ENCODE measurements at places on chromosomes 2 and 18.
A peak's percentile ranks its signal among the peaks of the same experiment; 100 is the strongest.

GRCh38 chr2:187878112-187878511 is 323.9 kb upstream of the TFPI start:
- no peak for DNase-seq

DNA sequence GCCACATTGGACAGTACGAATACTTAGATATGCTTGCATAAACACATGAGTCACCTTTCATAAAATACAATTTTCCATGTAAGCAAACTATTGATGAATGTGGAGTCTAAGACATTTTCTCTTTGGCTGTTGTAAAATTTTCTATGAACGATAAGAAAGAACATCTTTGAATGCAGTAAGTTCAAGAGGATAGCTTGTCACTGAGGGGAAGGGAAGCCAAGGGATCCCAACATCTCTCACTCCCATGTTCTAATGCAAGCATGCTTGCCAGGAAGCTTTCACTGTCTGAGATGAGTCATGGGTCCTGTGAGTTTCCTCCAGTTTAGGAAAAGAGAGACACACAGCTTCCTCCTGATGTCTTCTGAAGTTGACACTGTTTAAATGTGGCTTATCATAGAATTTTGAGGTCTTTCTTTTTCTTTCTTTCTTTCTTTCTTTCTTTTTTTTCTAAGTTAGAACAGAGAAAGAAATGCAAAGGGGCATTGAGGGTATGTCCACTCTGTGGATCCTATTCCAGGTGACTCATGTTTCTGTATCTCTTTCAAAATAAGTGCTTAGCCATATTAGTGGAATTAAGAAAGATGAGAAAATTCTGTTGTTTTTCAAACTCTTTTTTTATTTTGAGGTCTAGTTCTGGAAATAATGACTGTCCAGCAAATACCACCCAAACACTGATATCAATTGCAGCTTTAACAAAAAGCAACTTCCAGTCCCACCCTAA is 146.6 kb downstream of the RDH14 start:
- no peak for DNase-seq

- peak; percentile 21 for DNase-seq
Observed at GRCh38 chr2:164621764-164622105, 453 bp upstream of the GRB14 start.

- no peak for DNase-seq
Observed at GRCh38 chr18:79915161-79916127, 36.0 kb downstream of the SLC66A2 start.

DNA sequence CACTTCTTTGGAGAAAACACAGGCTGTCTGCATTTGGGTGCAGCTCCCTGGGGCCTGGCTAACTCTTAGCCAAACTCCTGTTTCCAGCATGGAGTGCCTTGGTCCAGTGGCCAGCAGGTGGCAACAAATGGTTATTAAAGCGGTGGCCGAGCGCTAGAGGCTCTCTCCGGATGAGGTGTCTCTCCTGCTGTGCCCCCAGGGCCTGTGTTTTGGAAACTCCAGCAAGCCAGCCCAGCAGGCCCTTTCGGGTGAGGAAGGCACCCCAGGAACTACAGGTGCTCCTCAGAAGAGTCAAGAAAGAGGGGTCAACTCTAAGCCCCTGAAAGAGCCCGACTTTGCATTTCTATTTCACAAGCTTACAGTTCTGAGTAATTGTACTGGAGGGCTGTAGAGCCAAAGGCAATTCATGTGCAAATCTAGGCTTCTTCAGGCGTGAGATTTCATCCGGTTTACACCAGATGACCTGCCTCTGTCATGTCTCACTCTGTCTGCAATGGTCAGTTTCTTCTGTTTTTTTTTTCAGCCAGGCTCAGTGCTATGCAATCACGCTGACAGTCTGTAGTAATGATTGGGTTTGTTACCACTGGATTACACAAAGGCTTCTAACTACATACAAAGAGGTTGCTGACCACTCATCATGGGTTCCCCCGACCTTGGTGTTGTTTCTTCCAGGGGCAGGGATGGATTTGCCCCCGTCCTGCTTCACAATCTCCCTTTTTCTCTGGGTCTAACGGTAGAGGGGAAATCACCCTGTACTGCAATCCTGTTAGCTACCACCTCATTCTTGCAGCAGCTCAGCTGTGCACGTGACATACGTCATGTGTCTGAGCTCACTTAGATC is 7.6 kb upstream of the CHRNA1 start:
- DNase-seq, result peak; percentile 73

GRCh38 chr18:51211552-51211951 is 14.1 kb upstream of the MEX3C start:
- DNase-seq, result no peak

GRCh38 chr2:21892140-21892539 is 768.4 kb downstream of the TDRD15 start:
- DNase-seq, result no peak

GRCh38 chr2:113200736-113201490 is 27.1 kb downstream of the PSD4 start:
- no peak for DNase-seq

DNA sequence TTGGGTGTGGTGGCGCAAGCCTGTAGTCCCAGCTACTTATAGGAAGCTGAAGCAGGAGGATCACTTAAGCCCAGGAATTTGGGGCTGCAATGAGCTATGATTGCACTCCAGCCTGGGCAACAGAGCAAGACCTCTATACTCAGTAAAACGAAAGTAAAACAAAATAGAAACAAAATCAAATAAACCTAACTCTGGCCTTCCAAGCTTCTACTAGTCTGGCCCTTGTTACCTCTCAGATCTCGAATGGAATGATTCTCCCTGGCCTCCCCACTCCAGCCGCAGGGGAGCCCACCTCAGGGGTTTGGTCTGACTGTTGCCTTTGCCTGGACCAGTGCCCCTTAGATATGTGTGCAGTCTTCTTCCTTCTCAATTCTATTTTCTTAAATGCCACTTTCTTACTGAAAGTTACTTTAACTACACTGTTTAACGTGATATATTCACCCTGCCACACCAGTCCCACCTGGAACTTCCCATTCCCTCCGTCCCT is 160.0 kb upstream of the GCFC2 start:
- DNase-seq, result no peak

DNA sequence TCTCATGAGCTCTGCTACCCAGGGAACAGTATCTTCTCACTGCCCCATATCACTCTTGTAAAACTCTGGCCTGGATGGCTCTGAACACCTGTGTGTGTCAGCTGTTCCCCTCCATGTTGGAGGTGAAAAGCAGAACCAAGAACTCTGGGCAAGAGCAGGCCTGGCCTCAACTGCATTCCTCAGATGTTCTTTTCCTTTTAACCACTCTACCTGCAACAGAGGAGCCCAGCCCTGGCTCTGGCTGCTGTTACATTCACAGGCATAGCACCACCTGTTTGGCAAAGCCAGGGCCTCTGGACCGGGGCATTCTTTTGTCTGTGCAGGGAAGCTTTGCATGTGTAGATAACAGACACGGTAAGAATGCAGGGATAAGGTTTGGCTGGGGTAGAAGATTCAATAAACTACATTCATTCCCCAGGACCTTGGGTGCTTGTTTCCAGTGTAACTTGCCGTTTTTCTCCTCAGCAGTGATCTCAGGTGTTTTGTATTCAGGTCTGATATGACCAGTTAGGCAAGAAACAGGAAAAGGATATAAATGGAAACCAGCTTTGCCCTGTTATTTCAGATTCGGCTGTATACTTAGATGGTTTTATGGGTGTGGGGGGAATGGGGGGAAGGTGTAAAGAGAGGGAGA is 95.1 kb downstream of the SPTBN1 start:
- no peak for DNase-seq

DNA sequence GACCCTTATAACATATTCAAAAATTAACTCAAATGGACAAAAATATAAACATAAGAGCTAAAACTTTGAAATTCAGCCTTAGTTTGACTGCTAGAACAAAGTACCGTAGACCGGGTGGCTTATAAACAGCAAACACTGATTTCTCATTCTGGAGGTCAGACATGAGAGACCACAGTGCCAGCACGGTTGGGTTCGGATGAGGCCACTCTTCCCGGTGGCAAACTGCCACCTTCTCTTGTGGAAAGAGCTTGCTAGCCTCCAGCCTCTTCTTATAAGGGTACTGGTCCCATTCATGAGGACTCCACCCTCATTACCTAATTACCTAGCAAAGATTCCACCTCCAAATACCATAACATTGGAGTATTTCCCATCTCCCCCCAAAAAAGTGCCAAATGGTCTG is 91.3 kb downstream of the FAM210A start:
- DNase-seq, result no peak

DNA sequence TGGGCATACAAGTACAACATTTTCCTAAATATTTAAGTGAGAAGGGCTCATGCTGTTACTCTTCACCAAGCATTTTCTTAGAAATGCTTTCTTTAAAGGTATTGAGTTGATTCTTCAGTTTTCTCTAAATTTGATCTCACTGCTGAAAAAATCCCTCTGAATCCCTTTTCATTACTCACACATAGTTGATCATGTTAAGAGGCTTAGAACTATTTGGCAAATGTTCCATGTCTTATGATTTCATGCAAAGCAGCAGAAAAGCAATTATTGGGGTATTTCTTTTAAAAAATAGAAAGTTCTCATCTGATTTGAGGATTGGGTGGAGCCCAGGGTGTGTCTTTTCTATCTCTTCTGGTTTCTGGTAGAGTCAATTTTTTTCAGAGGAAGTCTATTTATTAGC is 1079.8 kb upstream of the ZEB2 start:
- no peak for DNase-seq

GRCh38 chr2:55357927-55358326 is 61.7 kb downstream of the CCDC88A start:
- no peak for DNase-seq

DNA sequence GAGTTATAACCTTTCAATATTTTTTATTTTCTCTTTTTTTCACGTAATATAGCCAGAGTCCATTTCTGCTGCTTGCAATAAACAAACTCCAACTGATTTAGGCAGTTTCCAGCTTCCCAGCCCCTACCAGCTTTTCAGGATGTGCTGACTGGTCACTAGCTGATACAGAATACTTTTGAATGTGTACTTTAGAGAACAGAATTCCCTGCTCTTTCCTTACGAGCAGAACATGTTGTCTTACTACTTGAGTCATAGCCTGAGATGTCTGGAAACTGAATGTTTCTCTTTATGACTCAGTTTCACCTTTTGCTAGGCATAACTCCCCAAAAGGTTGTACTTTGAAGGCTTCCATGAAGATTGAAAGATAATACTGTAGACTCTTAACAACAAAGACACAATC is 44.5 kb upstream of the KCNE4 start:
- no peak for DNase-seq

DNA sequence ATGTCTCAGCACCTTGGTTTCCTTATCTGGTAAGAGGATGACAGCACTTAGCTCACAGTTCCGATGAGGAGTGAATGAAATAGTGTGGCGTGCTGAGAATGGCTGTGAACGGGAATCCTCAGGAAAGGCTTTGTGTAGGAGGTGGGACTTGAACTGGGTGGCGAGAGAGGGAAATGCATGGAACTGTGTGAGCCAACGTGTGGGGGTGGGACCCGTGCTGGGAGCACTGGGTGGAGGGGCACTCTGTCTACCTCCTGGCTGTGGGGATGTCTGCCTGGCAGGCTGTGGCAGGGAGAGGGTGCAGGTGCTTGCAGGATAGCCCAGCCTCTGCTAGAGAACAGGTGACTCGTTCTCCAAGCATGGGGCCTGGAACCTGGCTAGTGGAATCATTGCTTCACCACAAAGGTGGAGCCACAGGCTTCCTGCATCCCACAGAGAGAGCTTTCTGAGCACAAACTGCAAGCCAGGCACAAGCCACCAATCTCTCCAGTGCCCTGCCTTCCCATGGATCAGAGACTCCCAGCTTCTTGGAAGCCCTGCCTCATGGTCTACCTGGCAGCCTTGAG is 145.2 kb downstream of the CELF4 start:
- no peak for DNase-seq

- DNase-seq, result no peak
Observed at GRCh38 chr2:100548771-100549170, 14.0 kb upstream of the PDCL3 start.

- no peak for DNase-seq
Observed at GRCh38 chr2:173667415-173667814, 297.8 kb downstream of the SP3 start.

- DNase-seq, result no peak
Observed at GRCh38 chr2:26636935-26637334, 4.2 kb downstream of the CIB4 start.

DNA sequence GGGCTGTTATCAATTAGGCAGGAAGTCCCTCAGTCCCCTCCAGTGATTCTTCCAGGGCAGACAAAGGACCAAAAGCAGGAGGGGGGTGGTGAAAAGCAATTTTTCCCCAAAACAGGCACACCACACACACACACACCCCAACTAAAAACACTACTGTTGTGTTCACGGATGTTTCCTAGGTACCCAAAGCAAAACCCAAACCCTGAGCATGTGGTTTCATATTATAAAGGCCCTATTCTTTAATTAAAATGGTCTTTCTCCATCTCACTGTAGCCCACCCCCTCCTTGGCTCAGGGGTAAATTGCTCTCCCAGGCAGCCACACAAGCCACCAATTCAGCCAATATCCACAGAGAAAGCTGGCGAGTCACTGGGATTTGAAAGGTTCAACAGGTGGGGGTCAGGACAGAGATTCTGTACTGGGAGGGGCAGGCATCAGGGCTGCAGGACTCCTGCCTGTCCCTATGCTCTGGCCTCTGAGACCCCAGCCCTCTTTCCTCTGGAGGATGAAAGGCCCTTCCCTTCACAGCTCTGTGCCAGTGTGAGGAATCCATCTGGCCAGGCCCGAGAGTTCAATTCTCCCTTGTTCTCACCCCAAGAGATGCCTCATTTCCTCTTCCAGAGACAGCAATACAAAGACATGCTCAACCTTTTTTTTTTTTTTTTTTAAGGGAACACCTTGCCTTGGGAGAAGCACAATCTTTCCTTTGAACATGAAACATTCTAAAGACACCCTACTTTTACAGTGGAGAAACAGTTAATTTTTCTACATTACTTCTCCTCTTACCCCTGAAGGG is 43.6 kb downstream of the SPRED2 start:
- no peak for DNase-seq

- DNase-seq, result no peak
Observed at GRCh38 chr2:97713296-97714083, at the start of gene ZAP70. ZAP70 (plus strand) TSS chr2:97713576; CDS start chr2:97724037, 10,461 bp downstream.

DNA sequence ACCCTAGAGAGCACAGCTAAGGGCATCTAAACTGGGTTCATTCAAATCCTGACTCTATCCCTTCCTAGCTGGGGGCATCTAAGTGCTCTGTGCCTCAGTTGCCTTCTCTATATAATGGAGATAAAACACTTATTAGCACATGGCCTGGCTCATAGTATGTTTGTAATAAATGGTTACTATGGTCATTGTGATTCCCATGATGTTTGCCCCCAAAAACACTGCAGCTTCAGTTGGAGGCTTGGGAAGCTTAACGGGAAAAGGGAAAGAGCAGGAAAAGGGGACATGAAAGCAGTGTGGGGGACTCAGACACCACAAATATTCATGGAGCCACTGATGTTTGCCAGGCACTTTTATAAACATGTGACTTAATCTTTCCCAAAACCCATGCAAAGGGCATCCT is 118.1 kb downstream of the INHBB start:
- no peak for DNase-seq

GRCh38 chr2:191255271-191255670 is 10.1 kb downstream of the MYO1B start:
- DNase-seq, result no peak

DNA sequence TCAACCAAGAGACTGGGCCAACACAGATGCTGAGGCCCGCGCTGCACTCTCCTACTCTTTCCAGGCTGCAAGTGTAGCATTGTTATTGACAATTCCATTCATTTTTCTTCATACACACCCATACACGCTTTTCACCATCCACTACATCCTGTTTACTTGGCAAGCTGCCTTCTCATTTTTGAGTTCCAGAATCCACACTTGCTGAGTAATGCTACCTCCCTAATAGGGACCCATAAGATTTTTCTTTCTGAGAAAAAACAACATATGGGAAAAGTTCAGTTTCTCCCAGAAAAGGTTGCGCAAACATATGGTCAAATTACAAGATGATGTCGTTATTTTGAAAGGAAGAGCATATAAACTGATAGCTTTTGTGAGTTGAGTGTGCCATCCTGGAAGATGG is 3.3 kb upstream of the NETO1 start:
- no peak for DNase-seq

All from renal pelvis (tissue), 12 donors.